Peyer's patch (tissue), 4 donors: ENCODE measurements at places on chromosomes 3 and 15.

DNA sequence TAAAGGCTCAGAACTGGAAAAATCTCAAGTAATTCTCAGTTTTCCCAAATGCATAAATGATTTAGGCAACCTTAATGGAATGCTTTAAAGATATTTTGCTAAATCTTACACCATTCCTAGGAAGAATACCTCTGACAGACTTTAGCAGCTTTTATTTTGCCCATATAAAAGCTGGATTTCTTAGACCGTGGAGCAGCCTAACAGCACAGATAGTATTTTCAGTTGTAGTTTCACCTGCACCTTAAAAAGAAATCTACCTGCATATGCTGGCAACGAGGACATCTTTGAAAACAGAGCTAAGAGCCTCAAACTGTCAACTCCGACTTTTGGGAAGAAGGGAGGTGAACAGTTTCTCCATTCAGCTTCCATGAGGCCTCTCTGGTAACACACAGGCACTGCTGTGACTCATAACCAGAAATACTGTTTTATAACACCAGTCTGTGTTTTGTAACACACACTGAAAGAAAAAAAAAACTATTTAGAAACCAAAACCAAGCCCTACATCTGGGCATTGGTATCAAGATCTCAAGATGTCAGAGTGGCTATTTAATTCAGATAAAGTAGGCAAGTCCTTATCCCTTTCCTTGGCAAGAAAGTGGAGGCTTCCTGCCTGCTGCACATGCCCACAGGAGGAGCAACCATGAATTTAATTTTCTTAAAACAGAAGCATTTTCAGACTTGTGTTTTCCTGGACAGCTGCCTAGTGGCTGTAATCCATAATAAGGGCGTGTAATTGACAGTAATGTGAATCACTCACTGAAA, 181.5 kb upstream of the ICE2 start:
- no peak for DNase-seq

DNA sequence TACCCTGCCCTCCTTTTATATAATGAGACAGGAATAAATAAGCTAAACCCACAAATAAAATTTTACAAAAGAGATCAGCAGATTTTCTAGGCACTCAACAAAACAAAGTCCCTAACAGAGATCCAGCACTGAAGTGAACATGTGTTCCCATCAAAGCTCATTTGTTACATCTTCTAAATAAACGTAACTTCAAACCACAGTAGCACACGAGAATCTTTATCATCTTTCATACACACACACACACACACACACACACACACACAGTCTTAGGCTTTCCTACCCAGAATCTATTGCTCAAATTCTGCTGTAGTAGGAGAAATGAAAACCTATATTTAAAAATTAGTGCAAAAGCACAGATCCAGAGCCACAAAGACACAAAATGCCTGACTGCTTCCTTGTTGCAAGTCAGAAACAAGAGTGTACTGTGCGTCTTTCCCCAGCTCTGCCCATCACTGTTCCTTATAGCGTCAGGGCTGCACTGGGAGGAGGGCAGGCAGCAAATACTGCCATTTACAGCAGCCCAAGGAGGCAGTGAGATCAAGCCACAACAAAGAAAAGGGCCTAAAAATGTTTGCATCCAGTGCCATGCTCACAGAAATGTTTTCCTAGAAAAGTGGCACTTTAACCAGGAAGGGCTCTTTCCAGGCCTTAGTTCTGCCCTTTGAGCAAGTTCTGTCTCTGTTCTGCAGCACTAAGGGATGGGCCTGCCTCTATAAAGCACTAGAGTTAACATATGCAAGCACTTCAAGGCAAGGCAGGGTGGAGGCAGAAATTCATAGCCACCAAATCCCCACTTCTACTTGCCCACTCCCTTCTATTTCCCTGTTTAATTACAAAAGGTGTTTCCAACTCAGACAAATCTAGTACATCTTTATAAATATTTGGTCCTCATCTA, 6.0 kb downstream of the IP6K1 start:
- no peak for DNase-seq

GRCh38 chr15:63156086-63156710, 1.1 kb downstream of the RPS27L start:
- DNase-seq = no peak

GRCh38 chr3:10619989-10620832, 114.8 kb upstream of the ATP2B2 start:
- DNase-seq = no peak

- no peak for DNase-seq
Observed at GRCh38 chr3:23288286-23288685, 85.2 kb downstream of the UBE2E2 start.
